ENCODE measurements at places on chromosomes 7 and 10. TPM values are rescaled to one million over a fixed set of nuclear protein-coding genes. Genes with fewer than 3 reads are reported as not detected.

COL28A1 gene
- 2.8 TPM for polyA plus RNA-seq

AKR1C8 gene
- not detected for polyA plus RNA-seq

COBL gene
- 37.5 TPM for polyA plus RNA-seq

MET gene
- 15.9 TPM for polyA plus RNA-seq

DPY19L1 gene
- polyA plus RNA-seq: 19.3 TPM

BAZ1B gene
- polyA plus RNA-seq: 54.0 TPM

TAC1 gene
- polyA plus RNA-seq: 0.73 TPM

PLAU gene
- polyA plus RNA-seq: 26.2 TPM

ETV1 gene
- 15.0 TPM for polyA plus RNA-seq

TBXAS1 gene
- 3.1 TPM for polyA plus RNA-seq

CYP3A4 gene
- polyA plus RNA-seq: not detected

All from muscle of arm (tissue), 14 donors.